ENCODE measurements at places on chromosomes 4 and X. TPM values are rescaled to one million over a fixed set of nuclear protein-coding genes. Genes with fewer than 3 reads are reported as not detected.

VSIG4 gene
- not detected for total RNA-seq

CYLC1 gene
- not detected for total RNA-seq

FGF5 gene
- 2.5 TPM for total RNA-seq

SLC2A9 gene
- total RNA-seq: 30.4 TPM

- no peak for DNase-seq
These were observed 42.2 kb downstream of the SEC31A start for GRCh38 chr4:82848706-82849105.

DNA sequence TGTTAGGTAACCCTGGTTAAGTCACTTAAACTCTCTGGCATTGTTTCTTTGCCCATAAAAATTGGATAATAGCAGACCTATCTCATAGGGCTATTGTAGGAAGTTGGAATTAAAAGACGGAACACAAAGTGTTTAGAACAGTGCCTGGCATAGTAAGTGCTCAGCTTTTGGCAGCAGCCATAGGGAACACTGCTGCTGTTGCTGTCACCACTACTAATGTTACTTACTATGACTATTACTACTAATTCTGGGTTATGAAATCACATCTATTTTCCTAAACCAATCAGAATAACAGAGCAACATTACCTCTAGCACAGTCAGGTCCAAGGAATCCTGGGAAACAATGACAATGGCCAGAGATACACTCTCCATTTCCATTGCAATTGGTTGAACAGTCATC is 300.0 kb downstream of the SH2D1A start:
- no peak for DNase-seq

DNA sequence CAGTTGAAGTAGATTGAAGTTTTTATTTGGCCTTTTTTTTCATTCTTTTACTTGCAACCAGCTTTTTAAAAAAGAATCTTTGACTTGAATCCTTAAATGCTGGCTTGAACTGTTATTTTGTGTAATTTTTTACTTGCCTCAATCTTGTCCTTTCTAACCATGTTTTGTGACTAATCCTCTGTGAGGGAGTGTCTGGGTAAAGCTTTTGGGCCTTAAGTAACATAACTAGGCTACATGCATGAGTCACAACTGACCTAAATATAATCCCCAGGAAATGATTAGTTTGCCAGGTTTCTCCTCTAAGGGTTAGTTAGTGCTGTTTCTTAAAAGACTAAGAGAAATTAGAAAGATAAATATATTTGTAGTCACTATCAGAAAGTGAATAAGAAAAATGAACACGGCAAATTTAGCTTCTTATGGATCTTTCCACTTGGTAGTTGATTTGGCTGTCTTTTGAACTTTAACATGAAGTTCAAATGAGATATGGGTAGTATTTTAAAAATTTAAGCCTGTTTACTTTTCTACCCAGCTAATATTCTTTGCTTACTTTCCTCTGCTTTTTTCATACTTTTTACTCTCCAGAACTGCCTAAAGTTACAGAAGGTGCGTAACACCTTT is 13.0 kb downstream of the EXOC1 start:
- peak; percentile 96 for DNase-seq

DNA sequence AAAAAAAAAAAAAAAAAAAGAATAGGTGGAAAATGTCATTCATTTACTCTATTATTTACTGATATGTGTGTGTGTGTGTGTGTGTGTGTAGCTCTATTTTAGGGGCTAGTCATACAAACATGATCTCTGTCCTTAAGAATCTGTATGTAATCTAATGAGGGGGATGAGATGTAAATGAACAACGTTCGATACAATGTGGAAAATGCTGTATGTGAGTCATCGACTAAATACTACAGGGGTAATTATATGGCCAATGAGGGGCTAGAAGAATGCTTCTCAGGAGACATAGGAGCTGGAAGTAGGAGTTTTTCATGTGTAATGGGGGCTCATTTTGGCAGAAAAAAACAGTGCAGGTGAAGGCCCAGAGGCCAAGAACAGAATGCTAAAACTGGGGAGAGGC is 41.9 kb downstream of the LEF1 start:
- no peak for DNase-seq

DNA sequence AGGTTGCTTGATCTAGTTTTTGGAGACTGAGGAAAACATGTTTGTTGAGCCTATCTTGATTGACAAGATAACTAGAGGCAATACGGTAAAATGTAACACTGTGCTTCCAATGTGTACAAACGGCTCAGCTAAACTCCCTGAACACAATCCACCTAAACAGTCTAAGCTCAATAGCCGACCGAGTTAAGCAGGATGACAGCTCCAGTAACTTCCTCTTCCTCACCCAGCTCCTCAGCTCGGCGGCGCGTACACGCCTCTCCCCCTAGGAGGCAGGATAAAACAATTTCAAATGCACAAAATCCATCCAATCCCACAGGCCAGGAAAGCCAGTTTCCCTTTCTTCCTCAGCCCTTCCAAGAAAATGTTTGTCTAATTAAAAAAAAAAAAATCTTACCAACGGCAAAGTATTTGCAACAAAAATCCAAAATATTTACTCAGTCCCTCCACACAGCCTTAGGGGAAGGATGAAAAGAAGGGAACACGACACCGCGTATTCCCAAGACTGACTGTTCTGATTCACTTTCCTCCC is 1.0 kb downstream of the CNOT6L start:
- peak; percentile 78 for DNase-seq

Data from renal cortical epithelial cell (primary cell).